Stimulated activated CD4-positive, alpha-beta T cell treated with anti-CD3 and anti-CD28 coated beads, TNF-alpha, amount 100 ng/mL, for 1 hour (primary cell): ENCODE measurements at places on chromosomes 16 and 17.

GRCh38 chr16:66873685-66874055, 6.6 kb upstream of the PDP2 start:
- DNase-seq, result no peak

DNA sequence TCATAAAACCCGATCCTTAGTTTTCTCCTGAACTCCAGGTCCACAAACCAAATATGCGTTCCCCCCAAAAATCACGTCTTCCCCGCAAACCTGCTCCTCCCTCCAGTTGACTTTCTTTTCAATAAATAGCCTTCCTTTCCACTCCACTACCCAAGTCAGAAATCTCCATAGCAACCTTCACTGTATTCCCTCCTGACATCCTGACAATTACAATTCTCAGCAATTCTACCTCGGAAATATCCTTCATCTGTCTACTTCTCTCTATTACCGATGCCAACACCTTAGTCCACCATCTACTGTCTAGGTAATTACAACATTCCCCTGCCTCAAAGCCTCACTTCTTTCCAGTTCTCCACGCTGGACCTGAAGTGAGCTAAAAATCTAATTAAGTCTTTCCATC, 50.7 kb downstream of the SMURF2 start:
- DNase-seq, result no peak

- DNase-seq, result peak; percentile 36
Observed at GRCh38 chr17:56653877-56654276, 60.4 kb downstream of the NOG start.

GRCh38 chr17:82231562-82232321, 2.9 kb downstream of the SLC16A3 start:
- DNase-seq, result no peak

DNA sequence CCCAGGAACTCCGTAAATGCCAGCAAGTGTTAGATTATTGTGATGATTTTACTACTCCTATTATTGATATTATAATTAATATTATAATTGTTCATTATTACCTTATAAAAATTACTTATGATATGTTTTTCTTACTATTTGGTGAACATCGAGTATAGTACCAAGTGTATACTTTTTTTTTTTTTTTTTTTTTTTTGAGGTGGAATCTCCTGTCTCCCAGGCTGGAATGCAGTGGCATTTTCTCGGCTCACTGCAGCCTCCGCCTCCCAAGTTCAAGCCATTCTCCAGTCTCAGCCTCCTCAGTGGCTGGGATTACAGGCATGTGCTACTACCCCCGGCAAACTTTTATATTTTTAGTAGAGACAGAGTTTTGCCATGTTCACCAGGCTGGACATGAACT, 347.0 kb downstream of the WWOX start:
- no peak for DNase-seq

GRCh38 chr17:19338031-19338990, 24.2 kb downstream of the B9D1 start:
- peak; percentile 39 for DNase-seq

DNA sequence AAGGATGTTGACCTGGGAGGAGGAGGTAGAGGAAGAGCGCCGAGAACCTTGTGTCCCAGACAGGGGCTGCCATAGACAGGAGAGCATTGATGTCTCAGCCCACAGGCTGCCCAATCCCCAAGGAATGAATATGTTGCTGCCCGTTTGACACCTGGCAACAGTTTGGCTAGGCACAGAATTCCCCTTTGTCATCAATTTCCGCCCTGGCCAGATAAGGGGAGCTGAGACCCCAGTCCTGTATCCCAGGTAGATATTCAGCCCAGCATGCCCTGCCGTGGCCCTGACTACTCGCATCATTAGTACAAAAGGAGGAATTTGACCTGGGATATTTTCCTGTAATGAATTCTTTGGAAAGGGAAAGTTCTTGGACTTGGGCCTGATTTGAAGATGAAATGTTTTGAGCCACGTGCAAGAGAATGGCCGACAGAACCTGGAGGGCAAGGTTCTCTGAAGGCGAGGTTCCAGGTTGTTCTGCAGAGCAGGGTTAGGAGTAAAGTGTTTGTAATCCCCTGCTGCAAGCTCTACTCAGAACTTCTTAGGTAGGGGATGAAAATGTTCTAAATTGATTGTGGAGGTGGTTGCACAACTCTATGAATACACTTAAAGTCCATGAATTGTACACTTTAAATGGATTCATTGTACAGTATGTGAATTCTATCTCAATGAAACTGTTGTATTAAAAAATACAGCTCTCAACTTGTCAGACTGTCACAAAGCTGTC, 108.8 kb downstream of the SOCS1 start:
- DNase-seq, result no peak

- DNase-seq, result no peak
Observed at GRCh38 chr16:87448866-87449265, 44.0 kb downstream of the ZCCHC14 start.

GRCh38 chr16:68756239-68756915, 19.3 kb downstream of the CDH1 start:
- DNase-seq, result no peak

- no peak for DNase-seq
Observed at GRCh38 chr16:85466304-85466700, 146.8 kb upstream of the GSE1 start.

DNA sequence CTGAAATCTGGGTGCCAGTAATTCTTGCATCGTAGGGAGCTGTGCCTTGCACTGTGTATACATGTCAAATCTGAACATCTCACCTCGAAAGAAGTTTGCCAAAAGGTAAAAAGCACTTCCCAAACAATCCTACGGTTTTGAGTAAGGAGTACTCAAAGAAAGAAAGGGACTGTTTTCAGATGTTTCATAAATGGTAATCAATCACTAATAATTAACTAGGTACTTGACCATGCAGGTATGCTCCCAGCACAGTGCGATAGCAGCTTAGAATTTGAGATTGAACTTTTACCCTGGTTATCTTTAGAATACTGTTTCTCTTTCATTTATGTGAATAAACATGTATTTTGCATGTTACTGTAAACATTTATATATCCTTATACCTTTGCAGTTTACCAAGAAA, 39.0 kb downstream of the PRKCA start:
- no peak for DNase-seq

- DNase-seq, result no peak
Observed at GRCh38 chr17:57370037-57370581, 113.8 kb downstream of the MSI2 start.

- no peak for DNase-seq
Observed at GRCh38 chr16:47043970-47044684, 70.7 kb upstream of the DNAJA2 start.
